ENCODE measurements at places on chromosomes 7 and 10. TPM values are rescaled to one million over a fixed set of nuclear protein-coding genes. Genes with fewer than 3 reads are reported as not detected.
A peak's percentile ranks its signal among the peaks of the same experiment; 100 is the strongest.

- peak; percentile 23 for DNase-seq
These were observed 137.5 kb downstream of the IMMP2L start for GRCh38 chr7:111424768-111425167.

DNA sequence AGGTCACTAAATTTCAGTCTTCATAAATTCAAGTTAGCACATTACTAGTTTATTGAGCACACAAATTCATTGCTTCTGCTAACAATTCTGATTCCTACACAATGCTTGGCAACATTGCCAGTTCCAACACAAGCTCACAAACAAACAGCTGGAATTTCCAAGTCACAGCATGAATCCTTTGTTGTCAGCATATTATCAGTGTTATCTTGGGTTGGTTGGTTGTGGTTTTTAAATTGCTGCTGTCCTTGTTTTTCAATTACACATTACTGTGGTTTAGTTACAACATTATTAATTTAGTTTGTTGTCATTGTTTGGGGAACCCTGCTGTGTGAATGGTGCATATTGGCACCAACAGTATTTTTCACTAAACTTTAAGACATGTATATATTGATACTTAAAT, 86.0 kb upstream of the ARID5B start:
- DNase-seq, result no peak

DNA sequence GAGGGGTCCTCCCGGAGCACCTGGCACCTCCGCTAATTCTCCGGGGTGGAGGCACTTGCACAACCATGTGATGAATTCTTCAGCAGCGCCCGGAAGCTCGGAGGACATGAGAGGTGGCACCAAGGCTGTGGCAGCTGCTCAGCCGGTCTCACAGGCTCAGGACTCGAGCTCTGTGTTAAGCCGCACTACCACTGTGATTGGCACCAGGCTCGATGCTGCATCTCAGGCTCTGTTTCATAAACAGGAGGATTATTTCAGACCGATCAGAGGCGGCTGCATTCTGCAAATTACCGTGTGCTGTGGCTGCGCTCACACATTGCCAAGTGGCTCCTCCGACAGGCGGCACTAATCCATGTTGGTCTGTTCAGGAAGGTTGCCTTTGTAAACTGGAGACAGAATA, 495.2 kb downstream of the DNAJB6 start:
- no peak for DNase-seq

GRCh38 chr7:128406314-128407232, 3.2 kb downstream of the IMPDH1 start:
- DNase-seq, result no peak

- no peak for DNase-seq
These were observed 370.6 kb downstream of the RPS24 start for GRCh38 chr10:78404296-78404695.

DNA sequence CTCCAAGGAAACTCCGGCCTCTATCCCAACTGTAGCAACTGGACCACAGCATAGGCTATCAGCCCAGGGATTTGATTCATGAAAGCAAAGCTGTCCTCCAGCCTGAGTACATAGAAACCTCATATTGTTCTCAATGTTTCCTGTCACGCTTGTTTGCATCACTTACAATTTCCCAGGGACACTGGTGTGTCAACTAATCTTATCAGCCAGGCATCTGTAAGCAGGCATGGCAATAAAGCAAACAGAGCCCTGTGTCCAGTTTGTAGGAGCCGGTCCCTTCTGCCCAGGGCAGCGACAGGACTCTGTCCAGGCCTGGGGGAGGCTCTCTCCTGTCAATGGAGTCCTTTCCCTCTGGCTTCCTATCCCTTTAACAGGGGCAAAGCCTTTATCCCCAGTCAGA, 23.0 kb upstream of the CDHR3 start:
- no peak for DNase-seq

DNA sequence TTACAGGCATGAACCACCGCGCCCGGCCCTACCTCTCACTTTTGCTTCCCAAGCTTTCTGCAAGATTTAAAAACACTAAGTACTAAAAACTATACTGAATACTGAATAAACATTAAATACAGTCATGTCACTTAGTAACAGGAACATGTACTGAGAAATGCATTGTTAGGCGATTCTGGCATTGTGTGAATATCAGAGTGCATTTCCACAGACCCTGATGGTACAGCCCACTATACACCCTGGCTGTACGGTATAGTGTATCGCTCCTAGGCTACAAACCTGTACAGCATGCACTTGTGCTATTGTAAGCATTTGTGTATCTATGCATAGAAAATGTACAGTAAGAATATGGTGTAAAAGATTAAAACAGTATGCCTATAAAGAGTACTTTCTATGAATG, 29.1 kb downstream of the PDIA4 start:
- no peak for DNase-seq

- no peak for DNase-seq
These were observed 84.4 kb downstream of the SLIT1 start for GRCh38 chr10:97101166-97101940.

DNA sequence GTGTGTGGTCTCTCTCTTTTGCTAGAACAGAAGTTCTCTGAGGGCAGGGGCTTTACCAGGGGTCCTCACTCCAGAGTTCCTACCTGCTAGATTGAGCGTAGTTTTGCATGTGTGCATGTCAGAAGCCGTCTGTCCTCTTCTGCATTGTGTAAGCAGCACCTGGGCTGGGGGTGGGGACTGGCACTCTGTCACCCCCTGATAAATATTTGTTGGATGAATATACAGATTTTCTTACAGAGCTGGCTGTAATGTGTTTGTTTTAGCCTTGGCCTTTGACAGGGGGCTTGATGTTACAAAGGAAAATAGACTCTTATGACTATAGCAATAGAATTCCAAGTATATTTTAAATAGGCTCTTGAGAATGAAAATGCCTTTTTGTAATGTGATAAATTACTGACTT, 46.6 kb downstream of the WDR37 start:
- DNase-seq, result no peak

DNA sequence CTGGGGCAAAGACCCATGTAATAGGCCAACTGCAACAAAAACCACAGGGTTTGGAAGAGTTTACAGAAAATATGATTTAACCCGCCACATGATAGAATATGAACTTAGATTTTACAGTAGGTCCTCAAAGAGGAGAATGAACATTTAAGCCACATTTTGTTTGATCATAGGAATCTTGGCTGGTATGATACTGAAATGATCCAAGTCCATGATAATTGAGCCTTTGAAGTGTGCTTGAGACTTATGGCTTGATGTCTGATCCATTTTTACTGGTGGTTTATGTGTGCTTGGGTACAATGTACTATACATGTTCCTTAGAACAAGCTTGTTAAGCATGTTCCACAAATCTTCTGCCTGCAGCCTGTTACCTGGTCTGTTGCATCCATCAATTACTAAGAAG, 41.8 kb upstream of the PDSS1 start:
- DNase-seq, result no peak

- no peak for DNase-seq
These were observed 46.4 kb upstream of the ZNF138 start for GRCh38 chr7:64747802-64748201.

DNA sequence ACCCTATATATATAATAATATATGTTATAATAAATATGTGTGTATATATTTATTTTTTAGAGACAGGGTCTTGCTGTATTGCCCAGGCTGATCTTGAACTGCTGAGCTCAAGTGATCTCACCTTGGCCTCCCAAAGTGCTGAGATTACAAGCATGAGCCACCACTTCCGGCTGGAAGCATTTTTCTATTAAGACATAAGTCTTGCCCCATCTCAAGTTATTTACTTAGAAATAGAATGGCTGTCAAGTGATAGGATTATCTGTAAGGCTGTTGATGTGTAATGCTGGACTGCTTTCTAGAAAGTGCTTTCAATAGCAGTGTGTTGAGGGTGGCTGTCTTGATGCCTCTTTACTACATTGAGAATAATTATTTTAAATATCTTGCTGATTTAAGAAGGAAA, 65.2 kb downstream of the ZMYND11 start:
- DNase-seq, result peak; percentile 23

The ZCCHC24 gene
- 2.7 TPM for total RNA-seq

The SUGCT gene
- total RNA-seq, result 1.1 TPM

The SCRN1 gene
- total RNA-seq, result 69.3 TPM

The C1QL3 gene
- total RNA-seq, result 0.76 TPM

The OGDHL gene
- 1.0 TPM for total RNA-seq

Measured in dermis microvascular lymphatic vessel endothelial cell (primary cell).